ENCODE measurements at places on chromosomes 11 and 22. TPM values are rescaled to one million over a fixed set of nuclear protein-coding genes. Genes with fewer than 3 reads are reported as not detected.

OR10A4 gene
- total RNA-seq = not detected

TRIM48 gene
- not detected for total RNA-seq

TESMIN gene
- total RNA-seq = 8.7 TPM

TENM4 gene
- 31.0 TPM for total RNA-seq

P2RY2 gene
- total RNA-seq = 9.7 TPM

RFPL3 gene
- total RNA-seq = not detected

MUC5AC gene
- total RNA-seq = 0.03 TPM

CARD16 gene
- 16.2 TPM for total RNA-seq

OR8G5 gene
- total RNA-seq = not detected

Measured in kidney (tissue), 22 donors.